Activated CD8-positive, alpha-beta memory T cell treated with anti-CD3 and anti-CD28 coated beads, Interleukin-2, amount 50 U/mL, for 4 hours (primary cell): ENCODE measurements at places on chromosomes 5 and 9.

GRCh38 chr9:114989600-114990410 lies 59.4 kb upstream of the TNFSF8 start:
- peak; percentile 30 for DNase-seq

DNA sequence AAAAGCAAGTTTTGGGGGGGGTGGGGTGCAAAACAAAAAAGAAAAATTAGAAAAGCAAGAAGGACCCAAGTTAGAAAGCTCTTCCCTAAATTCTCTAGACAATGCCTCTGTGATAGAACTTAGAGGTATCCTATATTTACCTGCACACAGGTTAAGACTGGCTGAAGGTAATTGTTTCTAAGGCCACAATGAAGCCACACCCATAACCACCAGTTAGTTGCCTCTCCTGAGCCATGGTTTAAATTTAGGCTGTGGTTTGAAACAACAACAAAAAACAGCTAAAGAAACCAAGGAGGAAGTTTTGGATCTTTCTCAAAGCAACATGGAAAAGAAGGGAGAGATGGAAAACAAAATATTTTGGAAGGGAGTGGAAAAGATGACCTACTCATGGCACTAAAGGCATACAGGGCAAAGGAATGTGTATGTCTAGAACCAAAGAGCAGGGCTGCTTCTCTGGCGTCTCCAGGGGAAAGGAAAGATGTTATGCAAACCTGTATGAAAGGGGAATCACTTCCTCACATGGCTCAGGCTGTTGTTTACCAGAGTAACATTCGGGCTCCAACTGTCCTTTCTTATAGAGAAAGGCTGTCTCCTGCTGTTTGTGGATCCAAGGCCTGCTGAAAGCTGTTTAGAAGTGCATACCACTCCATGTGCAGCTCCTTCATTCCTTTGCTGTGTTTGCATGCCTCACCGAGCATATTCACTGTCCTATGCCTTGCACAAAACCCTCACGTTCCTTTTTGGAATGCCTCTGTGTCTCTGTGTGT lies 408.9 kb upstream of the MPDZ start:
- DNase-seq, result no peak

DNA sequence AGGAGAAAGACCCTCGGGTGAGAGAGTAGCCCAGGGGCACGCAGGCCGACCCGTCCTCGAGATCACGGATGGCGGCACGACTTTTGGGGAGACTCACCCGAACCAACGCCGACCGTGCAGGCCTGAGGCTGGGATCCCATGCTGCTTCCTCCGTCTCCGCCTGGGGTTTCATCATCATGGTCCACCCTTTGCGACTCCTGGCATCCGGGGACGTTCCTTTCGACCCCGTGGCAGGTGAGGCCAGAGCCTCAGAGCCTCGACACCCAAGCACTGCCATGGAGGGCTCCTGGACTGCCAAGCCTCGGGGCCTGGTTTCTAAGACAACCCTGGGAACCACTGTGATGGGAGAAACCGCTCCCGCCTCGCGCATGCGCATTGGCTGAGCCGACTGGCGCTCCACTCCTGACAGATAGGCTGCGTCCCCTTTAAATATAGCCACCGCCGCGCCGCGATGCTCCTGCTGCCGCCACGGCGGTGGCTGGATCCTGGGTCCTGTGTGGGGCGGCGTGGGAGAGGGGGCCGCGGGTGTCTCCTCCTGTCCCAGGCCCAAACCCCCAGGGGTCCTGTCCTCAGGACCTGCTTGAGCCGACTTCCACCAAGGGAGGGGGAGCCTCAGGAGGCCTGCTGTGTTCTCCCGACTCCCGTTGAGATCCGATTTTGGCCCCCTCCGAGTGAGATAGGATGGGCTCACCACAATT lies 481.6 kb downstream of the SPATA31A7 start:
- DNase-seq, result peak; percentile 8

DNA sequence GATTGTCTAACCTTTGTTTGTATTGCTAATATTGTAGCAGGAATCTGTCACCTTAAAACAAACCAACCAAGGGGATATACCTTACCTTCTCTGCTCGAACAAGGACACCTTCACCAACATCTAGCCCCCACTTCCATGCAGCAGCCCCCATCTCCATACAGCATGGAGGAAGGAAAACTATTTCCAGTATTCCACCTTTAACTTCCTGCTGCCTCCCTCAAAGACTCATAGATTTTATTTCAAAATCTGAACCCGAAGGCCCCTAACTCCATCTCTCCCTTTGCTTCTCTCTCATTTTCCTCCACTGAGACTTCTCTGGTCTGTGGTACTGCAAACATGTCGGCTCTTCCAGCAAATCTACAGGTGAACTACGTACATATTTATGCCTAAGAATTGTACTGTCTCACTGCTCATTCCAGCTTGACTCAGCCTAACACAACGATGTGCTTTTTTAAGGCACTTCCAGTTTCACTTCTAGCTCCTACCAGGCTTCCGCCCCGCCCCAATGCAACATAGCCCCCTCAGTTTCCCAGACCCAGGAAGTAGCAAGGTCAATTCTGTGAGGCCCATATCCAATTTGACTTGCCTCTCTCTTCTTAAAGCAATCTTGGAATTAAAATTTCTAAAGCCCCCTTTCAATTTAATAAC lies 70.7 kb upstream of the RNF38 start:
- DNase-seq, result peak; percentile 59

DNA sequence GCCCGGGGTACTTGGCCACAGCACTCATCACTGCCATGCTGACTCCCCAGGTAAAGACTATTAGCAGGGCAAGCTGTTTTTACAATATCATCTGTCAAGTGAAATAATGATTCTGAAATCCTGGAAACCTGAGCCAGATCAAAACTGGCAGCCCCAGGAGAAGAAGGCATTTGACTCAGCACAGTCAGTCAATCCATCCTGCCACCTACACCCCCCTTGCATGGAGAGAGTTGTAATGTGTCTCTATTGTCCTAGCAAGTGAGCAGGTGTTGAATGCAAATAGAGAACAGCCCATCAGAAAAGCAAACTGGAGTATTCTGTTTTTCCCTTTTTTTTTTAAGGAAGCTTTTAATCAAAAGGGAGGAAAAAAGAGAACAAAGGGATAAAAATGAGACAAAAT lies 291.2 kb downstream of the BRINP1 start:
- no peak for DNase-seq

GRCh38 chr5:136132557-136133221 lies at the start of gene SMAD5:
Gene SMAD5 (plus strand): TSS chr5:136132845. CDS start chr5:136153761, 20,916 bp downstream.
- DNase-seq, result peak; percentile 78

GRCh38 chr5:127040796-127041520 lies 10.6 kb upstream of the MARCHF3 start:
- no peak for DNase-seq

DNA sequence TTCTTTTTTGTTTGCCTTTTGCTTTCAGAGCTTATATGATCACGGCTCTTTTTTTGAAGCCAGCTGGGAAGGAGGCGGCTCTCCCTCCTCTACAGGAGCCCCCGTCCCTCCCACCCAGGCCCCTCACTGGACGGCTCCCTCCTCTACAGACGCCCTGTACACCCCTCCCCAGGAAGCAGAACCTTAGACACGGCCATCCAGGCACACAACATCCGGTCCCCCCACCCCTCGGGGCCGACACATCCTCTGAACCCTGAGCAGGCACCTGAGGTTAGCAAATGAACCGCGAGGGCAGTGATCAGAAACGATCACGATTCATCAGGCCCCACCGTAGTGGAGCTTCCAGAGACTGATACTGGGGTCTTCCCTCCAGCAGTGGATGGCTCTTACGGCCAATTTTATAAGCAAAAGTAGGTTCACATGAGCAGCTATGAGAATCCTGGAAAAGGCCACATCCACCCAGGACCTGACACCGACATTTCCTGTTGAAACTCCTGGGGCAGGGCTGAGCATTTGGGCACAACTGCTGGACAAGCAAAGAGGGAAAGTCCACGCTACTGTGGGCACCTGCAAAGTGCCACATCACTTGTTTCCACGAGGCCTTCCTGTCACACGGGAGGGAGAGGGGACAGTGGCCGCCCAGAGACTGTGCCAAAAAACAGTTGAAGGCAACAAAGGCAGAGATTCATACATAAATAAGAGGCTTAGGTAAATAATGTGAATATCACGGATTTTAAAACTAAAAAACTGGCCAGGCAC lies 78.9 kb downstream of the SEMA4D start:
- DNase-seq, result peak; percentile 76

- no peak for DNase-seq
Observed at GRCh38 chr9:69671311-69671878, 776 bp downstream of the APBA1 start.

- no peak for DNase-seq
Observed at GRCh38 chr9:21777701-21778100, 24.7 kb upstream of the MTAP start.

DNA sequence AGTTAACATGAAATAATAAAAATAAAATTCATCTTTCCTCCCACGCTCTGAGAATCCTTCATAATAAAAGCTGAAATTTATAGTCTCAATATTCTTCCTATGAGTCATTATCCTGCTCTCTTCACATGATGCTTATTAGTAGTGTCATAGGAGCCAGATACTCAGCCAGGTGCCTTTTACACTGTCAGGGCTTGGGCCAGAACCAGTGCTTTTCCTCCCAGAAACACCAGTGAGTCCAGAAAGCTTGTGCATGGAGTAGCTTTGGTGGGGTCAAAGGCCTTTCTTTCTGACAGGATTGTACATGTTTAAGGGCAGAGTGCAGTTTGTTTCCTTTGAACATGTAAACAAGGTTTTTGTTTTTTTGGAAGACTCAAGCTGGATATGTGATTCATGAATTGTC lies 6.8 kb downstream of the LSM11 start:
- no peak for DNase-seq

- no peak for DNase-seq
Observed at GRCh38 chr5:146788898-146789297, 89.7 kb downstream of the PPP2R2B start.

- no peak for DNase-seq
Observed at GRCh38 chr5:18798058-18798457, 1163.8 kb downstream of the TAF11L14 start.

- DNase-seq, result no peak
Observed at GRCh38 chr5:1441166-1441865, 3.9 kb downstream of the SLC6A3 start.

DNA sequence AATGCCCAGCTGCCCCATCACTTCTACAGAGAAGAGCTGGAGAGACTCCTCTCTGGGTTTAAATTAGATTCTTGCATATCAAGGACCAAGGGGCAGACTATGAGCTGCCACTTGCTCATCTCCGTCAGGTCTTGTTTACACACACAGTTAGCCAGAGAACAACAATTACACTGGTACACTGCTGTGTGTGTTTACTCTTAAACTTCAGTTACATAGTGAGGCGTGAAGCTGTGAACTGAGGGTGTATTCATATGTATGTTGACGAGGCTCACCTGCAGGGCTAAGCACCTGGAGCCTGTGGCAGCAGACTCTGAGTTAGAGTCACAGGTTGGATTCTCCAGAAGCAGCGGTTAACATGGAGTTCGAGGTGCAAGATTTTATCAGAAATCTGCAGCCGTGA lies 155.4 kb upstream of the ANKH start:
- no peak for DNase-seq

- no peak for DNase-seq
Observed at GRCh38 chr9:7509576-7510145, 289.9 kb downstream of the DMAC1 start.

DNA sequence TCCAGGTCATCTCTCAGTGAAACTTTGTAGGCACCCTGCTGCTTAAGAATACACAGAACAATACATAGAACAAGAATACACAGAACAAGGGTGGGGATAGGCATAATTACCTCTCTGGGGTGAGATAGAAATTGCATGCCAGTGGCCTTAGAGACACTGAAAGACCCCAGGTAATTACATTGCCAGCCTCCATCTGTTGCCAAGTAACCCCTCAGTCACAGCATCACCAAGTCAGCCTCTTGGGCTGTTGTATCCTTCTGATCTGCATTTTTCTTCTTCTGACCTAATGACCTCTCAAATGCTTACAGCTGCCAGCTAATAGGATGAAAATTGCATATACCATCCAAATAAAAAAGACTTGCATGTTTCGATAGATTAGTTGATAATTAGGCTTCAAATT lies 167.7 kb downstream of the GRIA1 start:
- DNase-seq, result no peak

- DNase-seq, result no peak
Observed at GRCh38 chr5:78915170-78915569, 69.9 kb downstream of the ARSB start.

GRCh38 chr5:176391999-176392398 lies 3.4 kb downstream of the HIGD2A start:
- DNase-seq, result no peak

GRCh38 chr5:978054-978453 lies 30.5 kb upstream of the NKD2 start:
- no peak for DNase-seq

DNA sequence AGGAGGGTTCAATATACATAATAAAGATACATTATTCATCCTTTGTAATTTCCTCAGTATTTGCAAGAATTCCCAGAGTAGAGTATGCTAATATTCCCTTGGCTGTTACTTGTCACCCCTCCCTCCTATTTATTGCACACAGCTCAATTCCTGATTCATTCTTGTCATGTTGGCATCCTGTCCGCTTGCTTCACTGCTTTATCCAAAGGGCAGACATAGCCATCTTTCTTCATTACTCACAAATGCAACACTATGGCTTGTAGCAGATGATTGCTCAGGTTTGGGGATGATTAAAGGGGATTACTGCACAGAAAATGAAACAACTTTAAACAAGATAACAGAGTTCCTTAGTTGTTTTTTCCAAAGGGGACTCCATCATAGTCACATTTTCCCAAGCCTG lies 1.2 kb upstream of the IL33 start:
- no peak for DNase-seq

DNA sequence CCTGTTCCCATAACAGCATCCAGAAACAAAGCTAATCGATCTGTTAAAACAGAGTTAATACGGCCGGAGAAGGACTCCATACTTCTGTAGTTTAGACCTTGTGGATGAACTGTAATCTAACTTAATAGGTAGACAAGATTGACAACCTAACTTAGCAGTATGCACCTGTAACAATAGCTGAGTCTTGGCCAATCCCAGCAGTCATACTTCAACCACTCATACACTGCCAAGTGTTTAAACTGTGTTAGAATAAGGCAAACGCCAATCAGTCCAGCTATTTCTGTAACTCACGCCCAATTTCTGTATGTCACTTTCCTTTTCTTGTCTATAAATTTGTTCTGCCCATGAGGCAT lies 33.7 kb upstream of the MACIR start:
- DNase-seq, result no peak
